Activated CD8-positive, alpha-beta memory T cell treated with anti-CD3 and anti-CD28 coated beads, Interleukin-2, amount 10 ng/mL, durations not matched to agents 7 days and 5 days (primary cell): ENCODE measurements at places on chromosomes 6 and 20. TPM values are rescaled to one million over a fixed set of nuclear protein-coding genes. Genes with fewer than 3 reads are reported as not detected.

- DNase-seq = no peak
Measured at GRCh38 chr6:47200536-47201334, 109.0 kb downstream of the TNFRSF21 start.

Gene DLL1
- total RNA-seq = 0.37 TPM

Gene ZBTB46
- total RNA-seq = 0.15 TPM

DNA sequence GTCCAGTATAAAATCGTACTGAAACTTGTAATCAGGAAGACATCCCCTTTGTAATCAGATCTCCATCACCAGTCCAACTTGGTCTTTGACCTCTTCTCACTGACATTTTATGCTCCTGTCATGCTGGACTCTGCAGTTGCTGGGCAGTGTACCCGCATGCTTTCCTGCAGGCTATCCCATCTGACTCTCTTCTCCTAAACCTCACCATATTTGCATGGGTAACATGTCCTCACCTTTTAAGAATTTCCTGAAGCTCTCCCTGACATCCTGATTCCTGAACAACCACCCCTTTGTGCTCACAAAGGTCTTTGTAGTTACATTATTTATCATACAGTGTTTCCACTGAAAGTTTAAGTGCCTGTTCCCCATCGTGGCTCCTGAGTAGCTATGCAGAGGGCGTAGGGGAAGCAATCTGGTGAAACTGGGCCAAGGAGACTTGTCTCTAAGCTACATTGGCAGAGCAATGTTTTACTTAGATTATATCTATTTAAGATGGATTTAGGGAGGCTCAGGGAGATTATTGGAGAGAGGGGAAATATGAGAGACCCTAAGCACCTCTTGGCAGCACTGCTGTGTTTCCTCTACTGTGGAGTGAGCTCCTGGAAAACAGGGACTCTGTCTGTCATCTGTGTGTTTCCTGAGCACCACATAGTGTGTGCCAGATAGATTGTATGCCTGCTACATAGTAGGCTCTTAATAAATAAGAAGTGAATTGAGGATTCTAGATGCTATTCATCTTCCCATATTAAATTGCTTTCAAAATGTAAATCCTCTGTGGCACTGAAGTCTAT is 124.0 kb downstream of the LAMA2 start:
- no peak for DNase-seq

DNA sequence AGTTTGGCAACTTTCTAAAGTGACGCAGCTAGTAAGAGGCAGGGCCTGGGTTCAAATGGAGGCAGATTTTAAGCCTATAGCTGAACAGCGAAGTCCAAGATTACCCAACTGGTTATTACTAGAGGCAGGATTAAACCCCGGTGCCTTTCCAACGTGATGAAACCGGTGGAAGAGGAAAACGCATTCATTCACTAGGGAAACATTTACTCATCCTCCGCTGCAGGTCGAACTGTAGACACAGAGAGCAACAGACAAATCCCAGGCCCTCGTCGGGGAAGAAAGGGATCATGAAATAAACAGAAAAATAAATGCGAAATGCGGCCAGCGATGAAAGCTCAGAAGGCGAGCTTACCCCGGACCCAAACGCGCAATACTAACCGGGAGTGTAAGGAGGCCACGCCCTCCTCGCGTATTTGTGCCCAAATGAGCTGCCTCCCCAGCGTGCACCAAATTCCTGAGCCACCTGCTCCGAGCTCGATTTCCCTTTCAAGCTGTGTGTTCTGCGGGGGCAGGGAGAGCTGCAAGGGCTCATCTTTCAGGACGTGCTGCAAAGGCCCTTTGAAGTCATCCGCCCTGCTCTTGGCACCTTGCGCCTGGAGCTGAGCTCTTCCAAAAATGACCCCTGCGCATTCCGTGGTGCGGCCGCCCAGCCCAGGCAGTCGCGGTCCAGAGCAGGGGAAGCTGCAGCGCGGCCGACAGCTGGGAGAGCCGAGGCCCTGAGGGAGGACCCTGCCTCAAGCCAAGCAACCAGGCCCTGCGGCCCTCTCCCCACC is 46.9 kb downstream of the PDYN start:
- no peak for DNase-seq

GRCh38 chr6:165987483-165988301 is 180.0 kb downstream of the TBXT start:
- no peak for DNase-seq

- DNase-seq = peak; percentile 50
Measured at GRCh38 chr6:119966484-119966883, 616.9 kb upstream of the MAN1A1 start.

- DNase-seq = no peak
Measured at GRCh38 chr6:157198425-157199279, 124.7 kb downstream of the TMEM242 start.

Gene ARID1B
- 81.5 TPM for total RNA-seq

Gene BMP5
- not detected for total RNA-seq

GRCh38 chr20:18802012-18802634 is 11.5 kb upstream of the SCP2D1 start:
- DNase-seq = no peak

Gene TENT5A
- total RNA-seq = 3.7 TPM

DNA sequence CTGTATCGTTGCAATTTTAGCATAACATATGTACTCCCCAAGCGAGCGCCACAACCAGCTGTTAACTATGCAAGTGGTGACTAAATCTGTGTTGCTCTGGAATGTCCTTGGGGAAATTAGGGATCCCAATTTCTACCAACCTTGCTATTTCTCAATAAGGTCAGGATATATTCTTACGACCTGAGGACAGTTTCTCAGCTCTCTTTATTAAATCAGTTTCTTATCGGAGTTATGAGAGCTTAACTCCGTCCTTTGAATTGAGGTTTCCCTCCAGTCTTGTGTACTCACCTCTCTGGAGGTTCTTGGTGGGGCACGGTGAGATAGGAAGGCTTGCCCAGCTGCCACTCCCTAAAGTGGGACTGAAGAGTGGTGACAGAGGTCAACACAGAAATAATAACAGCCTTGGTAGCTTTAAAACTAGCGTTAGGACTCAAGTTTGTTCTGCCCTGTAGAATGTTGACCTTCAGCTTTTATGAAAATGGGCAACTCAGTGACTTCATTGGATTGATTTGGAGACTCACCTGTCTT is 694 bp downstream of the MRPS18B start:
- DNase-seq = no peak

DNA sequence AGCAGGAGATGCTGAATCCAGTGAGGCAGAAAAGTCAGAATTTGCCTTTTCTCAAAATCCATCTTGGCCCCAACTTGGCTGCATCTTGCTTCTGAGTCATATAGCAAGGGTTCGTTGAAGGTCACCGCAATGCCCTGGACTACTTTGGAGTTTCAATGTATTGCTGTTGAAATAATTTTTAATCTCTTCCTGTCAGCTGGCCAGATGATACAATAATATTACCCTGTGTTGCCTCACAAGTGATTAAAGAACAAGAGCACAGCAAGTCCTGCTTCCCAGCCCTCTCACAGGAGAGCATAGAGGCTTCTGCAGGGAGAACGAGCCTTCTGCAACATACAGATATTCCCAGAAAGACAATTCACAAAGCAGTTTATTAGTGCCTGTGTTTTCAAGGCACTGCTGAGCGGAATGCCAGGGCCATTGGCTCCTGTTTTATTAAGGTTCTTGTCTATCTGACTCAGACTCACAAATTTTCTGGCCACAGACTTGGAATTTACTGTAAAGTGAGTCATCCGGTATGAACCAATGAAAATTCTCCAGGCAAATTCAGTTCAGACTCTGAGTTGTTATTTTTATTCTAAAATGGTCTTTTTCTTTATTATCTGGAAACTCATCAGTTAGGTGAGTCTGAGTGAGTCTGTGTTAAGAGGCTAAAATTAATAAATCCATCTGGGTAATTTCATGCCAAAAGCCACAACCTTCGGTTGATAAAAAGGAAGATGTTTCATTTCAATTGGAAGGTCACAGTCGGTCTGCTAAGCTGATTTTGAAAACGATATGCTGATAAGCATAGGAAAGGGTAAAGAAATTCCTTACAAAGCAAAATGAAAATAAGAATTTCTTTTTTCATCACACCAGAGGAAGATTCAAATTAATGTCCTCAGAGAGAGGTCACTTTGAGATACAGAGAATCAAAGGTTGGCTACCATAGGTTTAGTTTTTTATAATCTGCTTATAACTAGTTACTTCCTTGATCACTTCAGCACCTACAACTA is 289.4 kb upstream of the STXBP5 start:
- no peak for DNase-seq

DNA sequence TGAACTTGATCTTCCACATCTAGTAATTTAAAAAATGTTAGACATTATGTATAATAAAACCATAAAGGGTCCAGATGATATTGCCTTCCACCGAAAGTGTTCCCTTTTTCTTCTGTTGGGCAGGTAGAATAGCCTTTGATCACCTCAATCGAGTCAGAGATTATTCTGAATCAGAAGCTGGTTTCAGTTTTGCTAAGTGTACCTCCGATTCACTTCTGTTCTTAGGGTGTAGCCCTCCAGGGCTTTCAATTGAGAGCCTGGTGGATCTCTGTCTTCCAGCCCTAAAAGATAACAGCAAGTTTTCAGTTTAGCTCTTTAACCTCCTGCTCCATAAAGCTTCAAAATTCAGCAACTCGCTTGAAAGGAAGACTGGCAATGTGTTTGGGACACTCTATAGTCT is 21.1 kb upstream of the AIG1 start:
- no peak for DNase-seq

Gene BRPF3
- 13.4 TPM for total RNA-seq

DNA sequence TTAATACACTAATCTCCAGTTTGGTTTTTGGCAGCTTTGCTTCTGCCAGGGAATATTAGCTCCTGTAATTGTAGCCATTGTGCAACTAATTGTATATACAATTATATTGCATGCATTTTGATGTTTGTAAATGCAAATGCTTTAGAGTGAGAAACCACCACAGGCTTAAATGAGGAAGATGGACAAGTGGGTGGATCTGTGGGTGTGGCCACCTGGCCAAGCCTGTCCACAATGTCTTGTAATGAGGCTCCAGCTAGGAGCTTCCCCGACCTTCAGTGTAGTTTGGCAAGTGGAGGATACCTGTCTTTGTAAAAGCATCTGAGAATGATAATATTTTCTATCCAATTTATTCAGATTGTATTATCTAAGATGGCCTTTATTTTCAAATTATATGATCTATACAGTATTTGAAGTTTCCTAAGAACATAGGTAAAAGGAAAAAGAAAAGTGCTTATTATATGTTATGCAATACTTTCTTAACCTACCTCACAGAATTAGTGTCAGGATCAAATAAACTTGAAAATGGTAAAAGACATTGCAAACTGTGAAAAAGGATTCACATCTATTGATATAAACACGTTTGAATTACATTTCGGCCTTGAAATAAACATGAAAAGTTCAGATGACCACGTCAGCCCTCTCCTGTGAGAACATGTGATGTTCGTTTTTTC is 49.3 kb upstream of the ARID1B start:
- DNase-seq = no peak

- no peak for DNase-seq
Measured at GRCh38 chr20:3044336-3044965, 1.0 kb downstream of the GNRH2 start.

GRCh38 chr6:79466207-79466834 is 70.9 kb downstream of the LCA5 start:
- DNase-seq = no peak

DNA sequence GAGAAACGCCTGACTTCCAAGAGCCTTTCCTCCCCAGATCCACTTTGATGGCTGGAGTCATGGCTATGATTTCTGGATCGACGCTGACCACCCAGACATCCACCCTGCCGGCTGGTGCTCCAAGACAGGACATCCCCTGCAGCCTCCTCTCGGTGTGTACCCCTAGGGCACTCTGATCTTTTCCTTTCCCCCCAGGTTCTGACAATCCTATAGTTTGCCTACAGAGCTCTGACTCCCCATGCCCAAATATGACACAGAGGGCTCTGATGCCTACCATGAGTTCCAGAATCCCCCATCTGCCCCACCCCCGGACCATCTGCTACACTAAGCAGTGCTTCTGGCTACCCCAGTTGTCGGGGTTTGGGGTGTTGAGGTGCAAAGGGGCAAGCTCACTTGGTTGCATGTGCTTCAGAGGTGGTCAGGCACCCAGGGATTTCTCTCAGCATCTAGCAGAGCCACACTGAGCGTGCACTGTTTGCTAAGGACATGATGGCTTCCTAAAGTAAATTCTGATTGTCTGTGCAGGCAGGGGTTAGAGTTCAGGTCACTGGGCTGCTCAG is 24.0 kb upstream of the SGK2 start:
- DNase-seq = no peak

Gene OPRM1
- not detected for total RNA-seq

DNA sequence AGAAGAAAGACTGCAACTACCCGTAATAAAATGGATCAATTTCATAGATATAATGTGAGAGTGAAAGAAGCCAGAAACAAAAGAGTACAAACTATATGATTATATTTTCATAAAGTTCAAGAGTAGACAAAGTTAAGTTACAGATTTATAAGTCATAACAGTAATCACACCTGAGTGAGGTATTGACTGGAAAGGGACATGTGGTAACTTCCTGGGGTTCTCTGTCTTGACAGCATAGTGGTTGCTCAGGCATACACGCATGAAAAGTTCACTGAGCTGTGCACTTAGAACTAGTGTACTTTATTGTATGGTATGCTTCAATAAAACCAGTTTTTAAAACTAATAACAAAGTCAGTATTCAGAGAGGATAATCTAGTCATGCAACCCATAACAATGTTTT is 653.6 kb downstream of the EPM2A start:
- DNase-seq = no peak

Gene HLA-DMB
- total RNA-seq = 22.7 TPM

DNA sequence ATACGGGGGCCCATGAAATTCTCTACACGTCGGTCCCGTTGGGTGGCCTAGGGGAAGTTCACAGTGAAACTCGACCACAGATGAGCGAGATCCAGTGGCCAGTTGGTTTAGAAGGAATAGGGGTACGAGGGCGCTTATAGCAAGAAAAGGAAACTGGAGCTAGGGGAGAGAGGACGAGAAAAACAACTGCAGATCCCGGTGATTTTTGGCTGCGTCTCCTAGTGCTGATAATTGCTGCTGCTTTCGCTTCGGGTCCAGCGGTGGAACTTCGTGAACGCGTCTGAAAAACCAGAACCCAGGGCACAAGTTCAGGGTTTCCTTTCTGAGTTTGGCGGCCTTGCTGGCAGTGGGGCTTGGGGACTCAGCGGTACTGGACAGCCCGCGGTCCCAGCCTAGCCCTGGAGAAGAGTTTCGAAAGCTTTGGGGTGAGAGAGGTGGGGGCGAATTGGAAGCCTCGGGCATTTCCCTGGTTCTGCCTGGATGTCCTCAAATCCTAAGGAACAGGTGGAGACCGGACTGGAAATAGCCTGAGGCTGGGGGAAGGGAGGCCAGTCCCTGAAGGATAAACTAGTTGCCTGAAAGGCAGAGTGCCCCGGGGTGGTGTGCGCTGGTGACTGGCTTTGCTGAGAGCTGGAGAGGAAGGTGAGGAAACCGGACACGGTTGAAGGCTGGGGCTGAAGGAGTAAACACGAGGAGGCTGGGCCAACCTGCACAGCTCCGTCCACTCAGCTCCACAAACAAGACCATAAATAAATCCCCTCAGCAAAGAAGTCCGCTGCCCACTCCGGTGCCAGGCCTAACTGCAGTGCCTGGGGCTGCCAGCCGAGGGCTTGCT is 793 bp downstream of the GMPR start:
- peak; percentile 45 for DNase-seq

Gene IDH3B
- total RNA-seq = 91.4 TPM

GRCh38 chr6:145548933-145549648 is 186.2 kb downstream of the EPM2A start:
- DNase-seq = no peak
